ENCODE measurements at places on chromosomes 7 and 10. TPM values are rescaled to one million over a fixed set of nuclear protein-coding genes. Genes with fewer than 3 reads are reported as not detected.

CCT6A gene
- 83.7 TPM for total RNA-seq

RELN gene
- 3.1 TPM for total RNA-seq

NPC1L1 gene
- total RNA-seq = 0.28 TPM

DNA sequence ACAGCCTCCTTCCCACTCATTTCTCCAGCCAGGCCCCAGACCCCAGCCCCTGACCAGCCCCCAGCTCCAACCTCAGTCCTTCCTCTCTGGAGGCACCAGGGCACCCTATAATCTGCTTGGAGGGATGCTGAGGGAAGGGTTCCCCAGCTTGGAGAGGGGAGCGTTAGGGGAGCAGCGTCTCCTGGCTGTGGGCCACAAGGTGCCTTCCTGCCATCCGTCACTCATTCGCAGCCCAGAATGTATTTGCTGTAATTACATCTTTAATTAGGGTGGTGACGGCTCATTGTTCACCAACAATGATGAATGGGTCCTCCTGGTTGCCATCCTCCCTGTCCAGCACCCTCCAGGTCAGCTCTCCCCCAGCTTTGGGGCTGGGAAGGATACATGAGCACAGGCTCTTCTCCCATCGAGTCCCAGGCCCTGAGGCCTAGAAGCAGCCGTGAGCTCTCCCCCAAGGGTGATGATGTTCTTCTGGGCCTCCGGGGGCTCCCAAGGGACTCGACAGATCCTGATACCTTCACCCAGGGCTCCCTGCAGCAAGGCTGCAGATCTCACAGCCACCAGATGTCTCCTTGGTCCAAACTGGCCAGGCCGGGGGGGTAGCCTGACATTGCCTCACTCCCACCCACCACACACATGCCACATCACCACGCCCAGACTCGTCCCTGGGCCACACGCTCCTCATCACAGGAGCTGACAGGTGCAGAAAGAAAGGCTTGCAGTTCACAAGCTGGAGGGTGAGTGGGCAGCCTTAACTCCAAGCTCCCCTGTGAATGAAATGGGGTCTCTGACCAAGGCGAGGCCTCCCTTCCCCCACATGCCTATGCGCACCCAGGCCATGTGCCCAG, 26.8 kb downstream of the POLL start:
- no peak for DNase-seq
- no peaks in the 10 kb centered on the region for H3K4me1 ChIP-seq
- no peak overlapping the region for H3K4me3 ChIP-seq
- no peaks in the 10 kb centered on the region for H3K36me3 ChIP-seq
- no peaks in the 10 kb centered on the region for H3K27me3 ChIP-seq

DNA sequence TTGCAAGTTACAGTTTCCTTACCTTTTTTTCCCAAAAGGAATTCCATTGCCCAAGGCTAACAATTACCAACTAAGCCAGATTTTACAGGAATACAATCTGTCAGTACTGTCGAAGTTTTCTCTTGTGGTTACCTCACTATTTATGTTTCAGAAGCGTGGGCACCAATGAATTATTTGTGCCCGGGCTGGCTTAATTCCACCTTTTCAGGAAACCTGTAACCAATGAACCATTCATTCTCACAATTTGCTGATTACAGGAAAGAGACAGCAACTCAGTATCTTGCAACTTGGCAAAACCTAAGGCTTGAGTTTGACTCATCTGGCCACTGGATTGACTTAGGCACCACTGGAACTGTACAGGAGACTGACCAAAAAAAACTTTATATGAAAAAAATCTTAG, 485.6 kb downstream of the INHBA start:
- no peak overlapping the region for H3K4me3 ChIP-seq
- DNase-seq = no peak
- H3K36me3 ChIP-seq = no peaks in the 10 kb centered on the region
- no peaks in the 10 kb centered on the region for H3K4me1 ChIP-seq
- H3K27me3 ChIP-seq = no peaks in the 10 kb centered on the region
- no peak overlapping the region for H3K27ac ChIP-seq

DNA sequence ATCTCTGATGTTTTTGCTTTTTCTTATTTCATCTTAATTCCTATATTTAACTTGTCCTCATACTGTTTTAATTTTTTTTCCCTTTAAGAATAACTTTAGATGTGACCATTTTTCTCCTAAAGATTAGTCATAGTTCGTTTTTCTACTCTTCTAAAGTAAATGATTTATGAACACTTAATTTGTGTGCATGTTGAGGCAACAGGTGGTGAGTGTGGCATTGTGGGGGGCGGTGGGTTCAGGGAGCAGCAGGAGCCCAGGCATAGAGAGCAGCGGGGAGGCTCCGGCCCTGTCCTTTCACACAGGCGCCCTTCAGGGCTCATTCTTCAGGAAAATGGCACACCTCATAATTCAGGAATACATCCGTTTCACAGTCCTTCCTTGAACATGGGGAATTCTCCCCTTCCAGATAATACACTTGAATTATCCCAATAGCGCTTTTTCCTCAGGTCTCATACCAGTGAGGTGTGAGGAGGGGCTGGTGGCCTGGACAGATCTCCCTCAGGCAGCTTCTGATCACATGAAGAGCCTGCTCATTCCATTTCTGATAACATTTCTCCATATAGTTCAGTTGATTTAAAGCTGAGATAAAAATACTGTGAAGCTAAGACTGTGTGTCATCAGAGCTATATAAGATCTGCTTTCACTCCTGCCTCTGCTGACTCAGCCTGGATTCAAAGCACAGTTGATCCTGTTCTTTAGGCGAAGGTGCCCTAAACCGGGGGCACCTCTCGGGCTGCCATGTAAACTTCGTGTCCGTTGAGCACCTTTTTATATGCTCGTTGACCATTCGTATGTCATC, 40.2 kb downstream of the CUL1 start:
- no peak overlapping the region for H3K27ac ChIP-seq
- H3K4me1 ChIP-seq = no peaks in the 10 kb centered on the region
- H3K4me3 ChIP-seq = no peak overlapping the region
- no peaks in the 10 kb centered on the region for H3K27me3 ChIP-seq

DNA sequence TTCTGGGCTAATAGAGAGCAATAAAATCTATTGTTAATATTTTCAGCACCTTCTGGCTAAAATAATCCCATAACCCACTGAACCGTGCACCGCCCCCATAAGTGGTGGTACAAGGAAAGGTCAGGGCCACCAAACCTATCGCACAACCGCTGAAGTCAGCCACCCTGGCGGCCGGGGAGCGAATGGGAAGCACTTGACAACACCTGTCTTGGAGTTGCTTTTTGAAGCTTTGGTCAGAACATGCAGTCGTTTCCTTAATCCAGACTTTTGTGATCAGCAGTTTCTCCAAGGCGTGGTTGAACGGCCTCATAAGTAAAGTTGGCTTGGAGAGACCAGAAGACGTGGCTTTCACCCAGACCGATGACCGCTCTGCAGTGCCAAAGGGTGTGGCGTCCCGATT, 97.4 kb downstream of the DNAJB6 start:
- DNase-seq = no peak
- no peak overlapping the region for H3K27ac ChIP-seq
- H3K4me3 ChIP-seq = no peak overlapping the region

DNA sequence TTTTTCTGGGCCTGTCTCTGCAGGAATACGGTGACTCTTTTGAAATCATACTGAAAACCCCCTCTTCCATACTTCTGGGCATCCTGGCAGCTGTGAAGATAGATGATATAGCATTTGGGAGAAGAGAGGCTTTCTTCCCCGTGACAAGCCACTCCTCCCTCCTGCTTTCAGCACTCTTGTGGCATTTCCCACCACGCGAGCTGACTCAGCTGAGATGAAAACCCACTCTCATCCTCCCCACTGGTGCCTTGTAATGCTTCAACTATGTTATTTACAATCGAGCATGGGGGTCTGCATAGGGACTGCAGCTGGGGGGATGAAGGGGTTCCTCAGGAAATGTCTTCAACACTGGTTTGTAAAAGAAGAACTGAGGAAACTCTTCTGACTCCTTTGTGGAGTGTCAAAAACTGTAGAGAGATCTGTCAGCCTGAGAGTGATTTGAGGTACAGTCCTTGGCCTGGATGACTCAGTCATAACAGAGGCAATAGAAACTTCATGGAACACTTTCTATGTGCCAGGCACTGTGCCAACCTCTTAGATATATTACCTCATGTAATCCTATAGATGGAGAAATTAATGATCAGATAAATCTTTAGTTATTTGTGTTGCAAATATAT, 1.7 kb upstream of the TBATA start:
- no peaks in the 10 kb centered on the region for H3K27me3 ChIP-seq
- H3K4me1 ChIP-seq = no peaks in the 10 kb centered on the region
- H3K4me3 ChIP-seq = no peak overlapping the region
- H3K36me3 ChIP-seq = no peaks in the 10 kb centered on the region

All from ovary (tissue), 10 donors.